Bone marrow (tissue), 2 donors: ENCODE measurements at places on chromosomes 13 and 19.

GRCh38 chr19:15251749-15252397 is 19.6 kb upstream of the EPHX3 start:
- no peak for DNase-seq

- no peak for DNase-seq
Measured at GRCh38 chr13:38309397-38309796, 40.3 kb upstream of the UFM1 start.

DNA sequence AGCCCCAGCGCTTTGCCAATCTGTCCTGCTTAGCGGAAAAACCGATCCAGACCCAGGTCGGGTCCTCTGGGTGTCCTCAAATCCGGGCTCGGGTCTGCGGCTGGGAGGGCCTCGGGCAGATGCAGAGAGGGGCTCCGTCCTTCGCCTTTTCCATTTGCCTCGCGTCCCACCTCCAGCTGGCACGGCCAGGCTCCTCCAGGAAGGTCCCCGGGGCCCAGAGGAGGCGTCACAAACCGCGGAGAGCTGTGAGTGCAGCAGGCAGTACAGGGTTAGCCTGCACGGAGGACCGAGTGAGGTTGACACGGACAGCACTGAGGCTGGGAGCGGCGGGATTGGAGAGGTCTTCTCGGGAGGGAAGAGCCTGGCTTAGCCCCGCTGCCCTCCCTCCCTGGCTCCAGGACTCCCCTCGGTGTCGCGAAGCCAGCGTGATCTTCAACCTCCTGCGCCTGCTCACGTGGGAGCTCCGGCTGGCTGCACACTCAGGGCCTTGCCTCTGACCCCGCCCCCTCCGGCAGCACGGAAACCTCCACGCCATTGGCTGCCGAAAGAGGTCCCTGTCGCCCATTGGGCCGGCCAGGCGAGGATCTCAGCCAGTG is 2.8 kb upstream of the IFNL2 start:
- DNase-seq, result no peak

- no peak for DNase-seq
Measured at GRCh38 chr19:6587093-6587820, 3.7 kb downstream of the CD70 start.

GRCh38 chr19:17721111-17721628 is 1.9 kb downstream of the MAP1S start:
- DNase-seq, result no peak

DNA sequence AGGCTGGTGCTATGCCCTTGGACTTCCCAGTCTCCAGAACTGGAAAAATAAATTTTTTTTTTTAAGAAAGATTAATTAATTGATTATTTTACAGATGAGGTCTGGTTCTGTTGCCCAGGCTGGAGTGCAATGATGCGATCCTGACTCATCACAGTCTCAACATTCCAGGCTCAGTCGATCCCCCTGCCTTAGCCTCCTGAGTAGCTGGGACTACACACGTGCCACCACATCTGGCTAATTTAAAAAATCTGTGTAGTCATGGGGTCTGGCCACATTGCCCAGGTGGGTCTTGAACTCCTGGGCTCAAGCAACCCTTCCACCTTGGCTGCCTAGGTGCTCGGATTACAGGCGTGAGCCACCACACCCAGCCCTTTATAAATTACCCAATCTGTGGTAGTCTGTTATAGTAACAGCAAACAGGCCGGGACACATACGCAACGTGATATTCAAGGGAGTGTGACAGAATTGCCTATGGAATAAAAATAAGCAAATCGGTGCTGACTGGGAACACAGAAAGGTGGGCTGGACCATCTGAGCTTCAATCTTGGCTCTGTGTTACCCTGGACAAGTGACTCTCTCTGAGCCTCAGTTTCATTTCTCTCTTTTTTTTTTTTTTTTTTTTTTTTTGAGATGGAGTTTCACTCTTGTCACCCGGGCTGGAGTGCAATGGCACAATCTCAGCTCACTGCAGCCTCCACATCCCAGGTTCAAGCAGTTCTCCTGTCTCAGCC is 42.8 kb downstream of the PIN1 start:
- DNase-seq, result no peak

- no peak for DNase-seq
Measured at GRCh38 chr19:11111771-11112144, 22.5 kb downstream of the LDLR start.

GRCh38 chr13:112346173-112346898 is 29.8 kb upstream of the SPACA7 start:
- DNase-seq, result no peak

- no peak for DNase-seq
Measured at GRCh38 chr19:50949861-50950260, 3.0 kb downstream of the KLK5 start.

DNA sequence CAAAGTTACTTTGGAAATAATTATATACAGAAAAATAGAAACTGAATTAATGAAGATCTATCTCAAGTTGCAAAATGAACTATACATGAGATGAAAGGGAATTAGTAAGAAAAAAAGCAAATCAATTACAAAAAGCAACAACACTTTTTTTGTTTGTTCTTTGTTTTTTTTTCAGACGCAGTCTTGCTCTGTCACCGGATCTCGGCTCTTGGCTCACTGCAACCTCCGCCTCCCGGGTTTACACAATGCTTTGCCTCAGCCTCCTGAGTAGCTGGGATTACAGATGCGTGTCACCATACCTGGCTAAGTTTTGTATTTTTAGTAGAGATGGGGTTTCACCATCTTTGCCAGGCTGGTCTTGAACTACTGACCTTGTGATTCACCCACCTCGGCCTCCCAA is 2.2 kb downstream of the ZNF415 start:
- no peak for DNase-seq

- DNase-seq, result no peak
Measured at GRCh38 chr19:17309965-17310461, 650 bp downstream of the DDA1 start.

GRCh38 chr13:50543782-50544181 is 299.7 kb downstream of the DLEU7 start:
- no peak for DNase-seq

DNA sequence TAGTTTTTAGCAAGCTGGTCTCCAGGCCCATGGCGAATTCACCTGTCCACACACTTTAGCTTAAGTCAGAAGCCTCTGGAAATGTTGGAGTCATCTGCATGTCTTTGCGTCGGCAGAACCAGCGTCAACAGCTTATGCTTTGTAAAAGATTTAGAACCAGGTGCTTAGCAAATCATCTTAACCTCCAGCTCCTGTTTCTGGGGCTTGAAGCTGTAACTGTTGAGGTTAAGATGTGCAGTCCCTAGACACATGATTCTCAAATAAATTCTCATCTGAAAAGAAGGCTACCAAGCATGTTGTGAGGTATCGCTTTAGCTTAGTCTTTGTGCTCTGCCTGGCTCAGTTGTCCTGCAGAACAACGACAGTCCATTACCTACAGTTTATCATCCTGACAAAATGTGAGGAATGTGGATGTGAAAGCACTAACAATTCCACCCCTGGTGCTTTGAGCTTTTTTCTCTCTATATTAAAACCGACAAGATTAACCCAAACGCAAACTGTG is 4.4 kb downstream of the EFNB2 start:
- DNase-seq, result no peak

DNA sequence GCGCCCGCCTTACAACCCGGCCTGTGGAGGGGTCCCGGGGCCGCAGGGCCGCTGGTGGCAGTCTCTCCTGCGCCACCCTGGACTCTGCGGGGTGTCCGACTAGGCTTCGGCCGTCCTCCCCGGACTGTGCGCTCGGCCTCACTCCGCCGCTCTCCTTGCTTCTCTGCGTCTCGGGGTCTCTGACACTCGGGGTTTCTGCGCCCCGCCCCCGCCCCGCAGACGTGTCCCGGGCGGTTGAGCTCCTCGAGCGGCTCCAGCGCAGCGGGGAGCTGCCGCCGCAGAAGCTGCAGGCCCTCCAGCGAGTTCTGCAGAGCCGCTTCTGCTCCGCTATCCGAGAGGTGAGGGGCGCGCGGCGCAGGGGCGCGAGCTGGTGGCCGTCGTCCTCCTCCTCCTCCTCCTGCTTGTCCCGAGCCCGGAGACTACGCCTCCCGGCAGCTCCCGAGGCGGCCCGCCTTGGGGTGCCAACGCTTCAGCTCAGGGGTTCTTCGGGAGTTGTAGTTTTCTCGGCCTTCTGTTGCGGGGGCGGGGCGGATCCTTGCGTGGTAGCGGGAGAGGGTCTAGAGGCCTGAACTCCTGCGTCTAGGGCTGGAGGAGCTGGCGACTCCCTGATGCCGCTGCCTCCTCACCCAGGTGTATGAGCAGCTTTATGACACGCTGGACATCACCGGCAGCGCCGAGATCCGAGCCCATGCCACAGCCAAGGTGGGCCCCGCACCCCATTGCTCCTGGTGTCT is 627 bp downstream of the LIN7B start:
- DNase-seq, result no peak

GRCh38 chr19:1151917-1152587 is 22.0 kb downstream of the SBNO2 start:
- no peak for DNase-seq

- DNase-seq, result no peak
Measured at GRCh38 chr13:36806102-36806501, 12.9 kb upstream of the RFXAP start.

GRCh38 chr13:79919091-79919490 is 421.8 kb downstream of the SPRY2 start:
- no peak for DNase-seq

GRCh38 chr13:53781941-53782340 is 753.3 kb downstream of the OLFM4 start:
- no peak for DNase-seq

- DNase-seq, result peak; percentile 57
Measured at GRCh38 chr19:6108721-6109633, 1.3 kb downstream of the RFX2 start.

DNA sequence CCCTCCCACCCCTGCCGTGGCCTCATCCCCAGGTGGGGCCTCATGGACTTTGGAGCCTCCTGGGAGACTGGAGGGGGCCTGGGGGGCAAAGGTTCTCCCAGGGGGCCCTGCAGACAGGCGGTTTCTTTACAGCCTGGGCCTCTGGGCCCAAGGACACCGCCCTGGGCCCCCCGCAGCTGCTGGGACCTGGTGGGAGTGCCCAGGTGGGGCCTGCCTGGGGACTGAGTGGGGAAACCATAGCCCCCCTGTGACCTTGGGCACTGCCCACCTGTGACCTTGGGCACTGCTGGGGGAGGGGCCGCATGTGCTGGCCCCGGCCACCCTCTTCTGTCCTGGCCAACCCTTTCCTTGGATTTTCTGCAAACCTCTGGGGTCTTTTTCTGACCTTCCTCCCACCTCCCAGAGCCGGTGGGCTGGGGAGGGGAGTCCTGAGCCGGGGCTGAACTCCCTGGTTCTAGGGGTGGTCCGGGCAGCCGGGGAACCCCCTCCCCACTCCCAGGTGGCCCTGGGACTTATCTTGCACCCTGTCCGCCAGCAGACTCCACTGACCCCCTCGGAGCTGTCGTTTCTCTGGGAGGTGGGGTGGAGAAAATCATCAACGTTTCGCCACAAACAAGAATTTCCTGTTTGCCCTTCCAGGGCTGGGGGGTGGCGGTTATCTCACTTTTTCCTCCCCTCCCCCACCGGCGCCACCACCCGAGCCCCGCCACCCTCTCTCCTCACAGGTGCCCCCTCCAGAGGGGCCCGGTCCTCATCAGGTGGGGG is 27.0 kb downstream of the ARID3A start:
- no peak for DNase-seq

DNA sequence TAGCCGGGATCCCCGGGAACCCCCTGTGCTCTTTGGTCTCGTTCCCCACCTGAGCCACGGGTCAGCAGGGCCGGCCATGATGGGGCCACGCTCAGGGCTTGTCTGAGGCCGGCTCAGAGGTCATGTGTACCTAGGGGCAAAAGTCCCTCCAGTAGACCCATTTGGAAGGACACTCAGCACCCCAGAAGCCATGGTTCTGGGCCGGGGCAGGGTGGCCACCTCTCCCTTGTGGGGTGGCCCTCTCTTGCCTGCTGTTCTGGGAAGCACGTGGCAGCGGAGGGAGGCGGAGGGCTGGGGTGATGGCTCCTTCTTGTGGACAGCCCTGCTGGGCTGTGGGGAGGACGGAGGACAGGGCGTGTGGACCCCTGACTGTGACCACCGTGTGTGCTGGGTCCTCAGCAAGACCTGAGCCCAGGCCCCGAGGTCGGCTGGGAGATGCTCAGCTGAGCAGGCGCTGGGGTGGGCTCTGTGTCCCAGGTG is 6.4 kb upstream of the PEAK3 start:
- DNase-seq, result no peak

GRCh38 chr19:47377208-47377701 is 28.1 kb downstream of the DHX34 start:
- no peak for DNase-seq
